Stimulated activated CD8-positive, alpha-beta memory T cell treated with anti-CD3 and anti-CD28 coated beads, Interleukin-2, amount 100 ng/mL, for 1 hour (primary cell): ENCODE measurements at places on chromosomes 2 and 18.

DNA sequence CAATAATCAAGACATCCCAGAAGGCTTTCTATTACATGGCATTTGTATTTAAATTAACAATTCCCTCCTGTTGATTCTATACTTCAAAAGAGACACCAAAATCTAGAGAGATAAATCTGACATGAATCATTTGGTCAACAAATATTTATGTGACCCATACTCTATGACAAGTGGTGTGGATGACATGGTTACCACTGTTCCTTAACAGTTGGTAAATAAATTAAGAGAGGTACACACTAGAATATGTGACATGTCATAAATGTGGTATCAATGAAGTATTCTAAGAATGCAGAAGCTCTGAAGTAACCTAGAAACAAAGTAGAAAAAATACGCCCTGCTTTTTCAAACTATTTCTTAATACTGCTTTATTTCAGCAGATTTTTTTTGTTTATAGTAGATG lies 255.4 kb downstream of the EXOC6B start:
- DNase-seq, result no peak

DNA sequence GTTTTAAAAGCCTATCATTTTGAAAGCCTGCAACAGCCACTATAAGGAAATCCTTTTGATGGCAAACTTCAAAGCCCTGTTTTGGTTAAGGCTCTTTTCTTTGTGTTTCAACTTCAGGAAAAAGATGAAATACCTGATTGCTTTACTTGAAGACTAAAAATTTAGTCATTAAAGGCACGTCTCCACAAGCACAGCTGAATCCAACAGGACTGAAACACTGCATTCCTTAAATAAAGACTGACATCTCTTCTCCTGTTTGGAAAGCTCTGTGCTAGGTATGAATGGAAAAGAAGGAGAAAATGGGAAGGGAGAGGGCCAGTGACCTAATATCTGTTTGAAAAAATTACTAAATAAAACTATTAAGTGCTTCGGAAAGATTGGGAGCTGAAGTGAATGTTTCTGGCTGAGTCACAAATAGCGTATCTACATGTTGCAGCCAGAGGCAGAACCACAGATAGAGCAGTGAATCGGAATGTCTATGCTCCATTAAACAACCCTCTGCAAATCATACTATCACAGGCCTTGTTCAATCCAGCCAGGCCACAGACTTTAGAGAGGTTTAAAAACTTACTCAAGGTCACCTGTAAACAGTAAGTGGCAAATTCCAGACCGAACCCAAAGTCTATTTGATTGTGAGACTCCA lies 21.1 kb upstream of the RALBP1 start:
- DNase-seq, result no peak

GRCh38 chr2:31081492-31081891 lies 56.7 kb downstream of the GALNT14 start:
- no peak for DNase-seq

DNA sequence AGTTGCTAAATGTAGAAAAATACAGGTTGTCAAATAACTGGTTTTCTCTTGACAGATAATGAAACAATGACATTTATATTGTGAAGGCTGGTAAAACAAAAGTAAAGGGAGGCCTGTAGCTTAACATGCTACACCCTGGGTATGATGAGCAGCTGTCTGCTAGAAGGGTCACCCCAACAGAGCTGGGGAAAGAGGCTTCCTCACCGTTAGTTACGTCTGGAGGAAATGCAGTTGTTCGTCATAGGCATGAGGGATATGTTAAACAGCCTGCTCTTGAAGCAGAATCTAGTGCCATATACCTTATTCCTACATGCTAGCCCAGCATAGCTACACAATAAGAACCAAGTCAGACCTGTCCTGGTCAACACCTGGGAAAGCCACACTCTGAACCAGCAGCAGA lies 49.9 kb downstream of the LPIN2 start:
- no peak for DNase-seq

DNA sequence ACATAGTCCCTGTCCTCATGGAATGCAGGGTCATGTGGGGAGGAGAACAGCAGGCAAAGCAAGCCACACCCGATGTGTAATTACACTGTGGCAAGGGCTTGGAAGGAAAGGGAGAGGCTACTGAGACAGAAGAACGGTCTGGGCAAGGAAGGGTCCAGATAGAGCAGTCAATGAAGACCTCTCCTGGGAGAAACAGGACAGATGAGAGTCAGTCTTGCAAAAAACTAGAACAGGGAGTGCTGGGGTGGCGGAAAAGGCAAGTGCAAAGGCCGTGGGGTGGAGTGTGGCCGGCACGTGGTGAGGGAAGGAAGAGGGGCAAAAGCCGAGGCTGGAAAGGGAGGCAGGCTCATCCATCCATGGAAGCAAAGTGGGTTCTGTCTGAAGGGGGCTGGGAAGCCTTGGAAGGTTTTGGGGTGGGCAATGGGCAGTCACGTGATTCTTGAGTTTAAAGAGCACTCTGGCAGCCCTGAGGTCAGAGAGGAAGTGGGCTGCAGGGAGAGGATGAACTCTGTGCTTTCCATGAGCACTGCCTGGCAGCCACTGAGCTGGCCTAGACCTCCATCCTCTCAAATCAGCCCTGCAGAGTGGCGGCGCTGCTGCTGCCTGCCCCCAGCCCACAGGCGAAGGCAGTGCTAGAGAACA lies 182.2 kb downstream of the INHBB start:
- no peak for DNase-seq

DNA sequence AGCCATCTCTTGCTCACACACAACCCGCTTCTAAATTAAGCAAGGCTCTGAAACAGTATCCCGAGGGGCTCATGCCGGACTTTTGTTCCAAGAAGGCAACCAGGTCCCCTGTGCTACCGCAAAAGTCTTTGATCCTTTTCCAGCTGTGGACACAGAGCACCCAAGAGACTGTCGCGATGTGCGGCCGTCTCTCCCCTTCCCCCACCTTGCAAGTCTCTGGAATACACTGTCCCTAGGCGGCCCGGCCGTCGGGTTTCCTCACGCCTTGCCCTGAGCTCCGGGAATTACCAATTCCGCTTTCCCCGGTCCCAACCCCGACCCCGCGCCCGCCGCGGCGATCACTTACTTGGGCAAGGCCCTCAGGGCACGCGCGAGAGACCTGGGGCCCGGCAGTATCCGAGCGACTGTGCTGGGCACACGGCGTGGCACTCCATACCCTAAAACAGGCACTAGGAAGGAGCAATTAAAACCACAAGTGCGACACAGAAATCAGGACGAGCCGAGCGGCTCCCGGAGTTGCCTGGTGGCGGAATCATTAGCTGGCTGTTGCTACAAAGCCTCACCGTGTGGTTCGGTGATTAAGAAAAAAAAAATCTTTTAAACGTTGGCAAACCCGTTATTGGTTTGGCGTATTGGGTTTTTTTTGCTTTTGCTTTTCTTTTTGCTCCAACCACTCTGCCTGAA lies 2.2 kb upstream of the DLX1 start:
- DNase-seq, result no peak

DNA sequence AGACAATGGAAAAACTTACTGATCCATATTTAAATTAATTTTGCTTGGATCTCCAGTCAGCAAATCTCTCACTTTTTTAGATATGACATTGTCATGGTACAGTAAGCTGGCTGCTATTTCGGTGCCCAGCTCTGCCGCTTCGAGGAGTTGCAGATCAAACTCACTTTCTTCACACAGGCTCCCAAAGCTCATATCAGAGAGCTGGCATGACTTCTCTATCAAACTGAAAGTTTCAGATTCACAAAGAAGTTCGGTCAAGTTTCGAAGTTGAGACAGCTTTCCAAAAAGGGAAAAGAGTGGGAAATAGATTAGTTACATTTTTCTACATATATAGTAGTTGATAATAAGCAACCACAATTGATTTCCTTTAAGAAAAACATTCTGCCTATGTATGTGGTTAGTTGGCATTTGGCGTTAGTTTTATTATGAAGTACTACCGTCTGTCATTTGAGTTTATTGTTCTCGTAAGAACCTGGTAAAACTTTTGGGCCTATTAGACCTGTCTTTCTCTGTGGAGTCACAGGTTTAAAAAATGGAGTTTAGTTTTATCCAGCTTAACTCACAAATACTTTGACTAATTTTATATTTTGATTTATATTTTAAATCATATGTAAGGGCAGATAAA lies 118.8 kb downstream of the ABCA12 start:
- DNase-seq, result no peak

- DNase-seq, result no peak
Observed at GRCh38 chr2:11257078-11257477, 87.4 kb downstream of the ROCK2 start.

- DNase-seq, result no peak
Observed at GRCh38 chr18:38961880-38962279, 1396.3 kb upstream of the CELF4 start.

DNA sequence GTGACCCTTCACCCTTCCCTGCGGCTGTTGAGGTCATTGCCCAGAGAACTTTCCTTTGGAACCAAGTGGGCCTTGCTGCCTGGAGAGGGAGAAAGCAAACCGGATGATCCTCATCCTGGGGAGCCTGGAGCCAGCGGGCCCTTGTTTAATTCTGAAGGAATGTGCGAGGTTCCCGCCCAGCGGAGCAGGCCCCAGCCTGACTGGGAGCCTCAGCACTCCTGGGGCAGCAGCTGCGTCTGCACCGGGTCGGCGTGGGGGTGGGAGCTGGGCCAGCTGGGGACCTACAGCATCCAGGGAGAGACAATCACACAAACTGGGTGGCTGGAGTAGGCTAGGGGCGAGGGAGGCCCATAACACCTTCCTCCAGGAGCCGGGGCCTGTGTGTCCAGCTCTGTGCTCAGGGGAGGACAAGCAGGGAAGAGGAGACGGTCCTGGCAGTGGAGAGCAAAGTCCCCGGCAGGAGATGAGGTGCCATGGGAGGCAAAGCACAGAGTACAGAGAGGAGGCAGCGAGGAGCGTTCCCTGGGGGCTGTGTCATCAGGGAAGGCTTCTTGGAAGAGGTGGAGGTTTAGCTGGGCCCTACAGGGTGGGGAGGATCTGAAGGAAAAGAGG lies 61.9 kb upstream of the HAAO start:
- no peak for DNase-seq

GRCh38 chr18:38077229-38077628 lies 511.6 kb upstream of the CELF4 start:
- DNase-seq, result no peak

DNA sequence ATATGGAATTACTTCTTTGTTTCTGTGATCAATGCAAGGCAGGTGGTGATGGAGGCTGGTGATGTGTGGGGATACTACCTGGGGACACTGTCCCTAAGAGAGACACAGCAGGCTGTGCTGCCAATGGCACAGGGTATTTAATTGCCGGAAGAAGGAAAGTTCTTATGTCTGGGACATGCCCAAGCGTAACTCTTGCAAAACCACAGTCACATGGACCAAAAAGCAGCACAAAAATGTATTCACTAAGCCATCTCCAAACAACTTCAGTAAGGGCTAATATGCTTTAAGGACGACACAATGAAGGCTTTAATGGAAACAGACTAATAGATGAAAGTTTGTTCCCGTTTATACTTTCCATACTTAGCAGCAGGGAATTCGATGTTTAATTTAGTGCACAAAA lies 49.7 kb upstream of the AP1S3 start:
- DNase-seq, result no peak

- no peak for DNase-seq
Observed at GRCh38 chr2:48578313-48578712, 39.3 kb upstream of the GTF2A1L start.

- no peak for DNase-seq
Observed at GRCh38 chr2:124327303-124327702, 302.2 kb downstream of the CNTNAP5 start.

DNA sequence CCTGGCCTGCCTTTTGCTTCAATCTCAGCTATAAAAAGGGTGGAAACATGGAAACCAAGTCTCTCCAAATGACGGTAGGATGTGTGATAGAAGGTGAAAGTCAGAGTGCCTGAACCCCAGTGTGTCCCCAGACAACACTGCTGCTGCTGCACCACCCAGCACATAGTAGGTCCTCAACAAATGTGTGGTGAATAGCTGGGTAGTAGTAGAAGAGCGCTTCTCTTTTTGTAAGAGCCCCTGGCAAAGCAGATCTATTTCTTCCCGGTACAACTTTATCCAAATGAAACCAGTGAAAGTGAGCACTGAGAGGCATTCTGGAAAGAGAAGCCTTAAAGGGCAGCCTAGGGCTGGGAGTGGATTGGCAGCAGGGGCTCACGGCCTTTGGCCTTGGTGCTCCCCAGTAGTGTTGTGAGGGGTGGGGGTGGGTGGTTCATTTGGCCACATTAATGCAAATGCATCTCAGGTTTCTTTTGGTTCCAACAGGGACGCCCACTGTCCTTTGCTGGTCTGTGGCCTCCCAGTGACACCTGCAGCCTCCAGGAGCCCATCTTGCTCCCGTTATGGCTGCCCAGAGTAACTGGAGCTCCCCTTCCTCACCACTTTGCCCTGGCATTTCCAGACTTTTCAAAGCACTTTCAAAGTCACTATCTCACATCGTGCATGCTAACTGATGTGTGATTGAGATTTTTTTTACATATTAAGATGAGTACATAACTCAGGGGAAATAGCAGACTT lies 304.3 kb upstream of the EPAS1 start:
- no peak for DNase-seq

GRCh38 chr2:106097038-106098000 lies 96.8 kb downstream of the UXS1 start:
- no peak for DNase-seq

DNA sequence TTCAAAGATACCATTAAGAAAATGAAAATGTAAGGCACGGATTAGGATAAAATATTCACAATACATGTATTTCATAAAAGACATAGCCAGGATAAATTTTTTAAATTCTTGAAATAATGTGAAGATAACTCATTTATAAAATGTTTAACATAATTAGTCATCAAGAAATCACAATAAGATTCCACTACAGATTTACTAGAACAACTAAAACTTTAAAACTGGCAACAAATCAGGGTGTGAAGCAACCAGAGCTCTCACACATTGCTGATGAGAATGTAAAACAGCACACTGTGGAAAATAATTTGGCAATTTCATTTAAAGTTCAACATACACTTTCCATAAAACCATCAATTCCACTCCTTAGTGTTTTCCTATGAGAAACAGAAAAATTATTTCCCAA lies 89.6 kb upstream of the UBE2E3 start:
- no peak for DNase-seq

DNA sequence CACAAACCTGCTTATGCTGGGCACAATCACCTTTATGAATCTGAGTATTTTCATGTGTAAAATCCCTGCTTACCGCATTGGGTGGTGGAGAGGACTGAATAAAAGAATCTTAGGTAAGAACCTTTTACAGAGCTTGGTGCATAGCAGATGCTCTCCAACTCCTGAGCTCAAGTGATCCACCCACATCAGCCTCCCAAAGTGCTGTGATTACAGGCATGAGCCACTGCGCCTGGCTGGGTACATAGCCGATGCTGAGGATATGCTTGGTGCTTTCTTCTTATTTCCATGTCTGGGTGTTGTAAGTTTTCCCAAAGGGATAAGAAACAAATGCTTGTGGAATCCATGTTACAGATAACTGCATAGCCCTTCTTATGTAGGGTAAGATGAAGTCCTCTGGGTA lies 244.3 kb upstream of the PXDN start:
- no peak for DNase-seq

GRCh38 chr2:100073110-100073509 lies 69.3 kb downstream of the AFF3 start:
- no peak for DNase-seq

GRCh38 chr2:172200495-172201085 lies 97.9 kb upstream of the DLX2 start:
- no peak for DNase-seq
